HFFc6 (cell line): ENCODE measurements at places on chromosomes 12 and 14. TPM values are rescaled to one million over a fixed set of nuclear protein-coding genes. Genes with fewer than 3 reads are reported as not detected.

DNA sequence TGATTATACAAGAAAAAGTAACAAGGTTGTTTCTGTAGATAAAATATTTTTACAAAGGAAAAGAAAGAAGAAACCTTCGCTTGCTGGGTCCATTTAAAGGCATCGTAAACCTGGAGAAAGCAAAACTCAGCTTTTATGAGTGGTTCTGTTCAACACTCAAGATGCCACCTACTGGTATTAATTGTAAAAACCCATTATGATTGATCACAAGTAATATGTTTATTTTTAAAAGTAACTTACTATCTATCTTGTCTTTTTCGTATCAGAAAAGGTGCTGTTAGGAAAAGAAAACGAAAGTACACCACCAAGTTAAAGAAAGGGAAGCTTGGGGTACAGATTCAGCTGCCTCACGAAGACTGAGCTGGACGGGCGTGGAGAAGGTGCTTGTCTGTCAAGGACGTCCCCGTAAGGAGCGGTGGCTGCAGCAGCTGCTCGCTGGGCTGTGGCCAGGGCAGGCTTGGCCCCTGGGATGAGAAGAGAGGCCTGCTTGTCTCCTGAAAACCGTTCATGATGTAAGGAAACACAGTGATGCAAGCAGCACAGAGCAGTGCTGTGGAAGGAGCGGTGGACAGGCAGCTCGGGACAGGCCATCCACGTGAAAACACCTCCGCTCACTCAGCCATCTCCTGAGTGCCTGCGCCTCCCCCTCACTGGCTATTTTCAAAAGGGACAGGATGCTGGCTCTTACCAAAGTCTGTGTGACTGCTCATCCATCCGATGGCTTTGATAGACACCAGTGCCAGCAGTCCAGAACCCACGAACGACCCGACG, 25.0 kb downstream of the SLC15A4 start:
- H3K27ac ChIP-seq, result peak overlapping the region; percentile 92; the same call in 1 of the 2 replicates
- H3K4me3 ChIP-seq, result no peak overlapping the region
- H3K36me3 ChIP-seq, result peaks cover 41% of the 10 kb centered on the region
- DNase-seq, result no peak
- H3K4me1 ChIP-seq, result peaks cover 54% of the 10 kb centered on the region
- no peaks in the 10 kb centered on the region; the same call in 1 of the 2 replicates for H3K27me3 ChIP-seq

DNA sequence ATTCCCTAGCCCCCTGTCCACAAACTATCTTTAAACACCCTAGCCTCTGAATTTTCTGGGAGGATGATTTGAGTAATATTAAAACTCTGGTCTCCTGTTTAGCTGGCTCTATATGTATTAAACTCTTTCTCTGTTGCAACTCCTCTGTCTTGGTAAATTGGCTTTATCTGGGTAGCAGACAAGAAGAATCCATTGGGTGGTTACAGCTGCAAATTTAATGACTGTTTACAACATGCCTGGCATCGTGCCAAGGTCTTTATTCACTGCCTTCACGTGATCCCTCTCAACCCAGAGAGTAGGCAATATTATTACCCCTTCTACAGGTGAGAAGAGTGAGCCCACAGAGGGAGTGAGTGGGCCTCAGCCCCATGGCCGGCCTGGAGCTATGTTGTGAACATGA, 77.8 kb upstream of the MYL2 start:
- H3K4me1 ChIP-seq, result no peaks in the 10 kb centered on the region
- H3K4me3 ChIP-seq, result no peak overlapping the region
- H3K36me3 ChIP-seq, result no peaks in the 10 kb centered on the region
- H3K27me3 ChIP-seq, result peaks cover 14% of the 10 kb centered on the region
- no peak for DNase-seq

- DNase-seq, result no peak
- H3K27ac ChIP-seq, result no peak overlapping the region
- no peaks in the 10 kb centered on the region for H3K27me3 ChIP-seq
- H3K36me3 ChIP-seq, result peaks cover 9% of the 10 kb centered on the region; the same call in 1 of the 2 replicates
Measured at GRCh38 chr14:59356312-59356711, 108.9 kb downstream of the GPR135 start.

DNA sequence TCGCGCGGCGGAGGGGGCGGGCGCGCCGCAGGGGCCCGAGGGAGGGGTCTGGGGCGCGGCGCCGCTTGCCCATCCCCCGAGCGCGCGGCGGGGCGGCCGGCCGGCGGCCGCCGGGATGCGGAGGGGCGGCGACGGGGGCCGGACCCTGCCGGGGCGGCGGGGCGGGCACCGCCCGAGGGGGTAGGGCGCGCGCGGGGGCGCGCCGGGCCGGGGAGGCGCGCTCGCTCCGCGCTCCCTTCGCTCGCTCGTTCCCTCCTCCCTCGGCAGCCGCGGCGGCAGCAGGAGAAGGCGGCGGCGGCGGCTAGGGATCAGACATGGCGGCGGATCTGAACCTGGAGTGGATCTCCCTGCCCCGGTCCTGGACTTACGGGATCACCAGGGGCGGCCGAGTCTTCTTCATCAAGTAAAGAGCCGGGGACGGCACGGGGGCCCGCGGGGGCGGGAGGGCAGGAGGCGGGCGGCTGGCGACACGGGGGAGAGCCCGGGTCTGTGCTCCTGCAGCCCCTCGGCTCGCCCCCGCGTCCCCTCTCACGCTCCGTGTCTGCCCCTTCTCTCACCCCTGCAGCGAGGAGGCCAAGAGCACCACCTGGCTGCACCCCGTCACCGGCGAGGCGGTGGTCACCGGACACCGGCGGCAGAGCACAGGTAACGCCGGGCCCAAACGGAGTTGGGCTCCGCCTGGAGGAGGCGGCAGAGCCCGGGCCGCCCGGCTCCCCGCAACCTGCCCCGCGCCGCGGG, at the start of gene PLEKHA5:
Gene PLEKHA5 (plus strand): TSS at position 248 of the 738 bp plus-strand sequence. CDS start 67 bp downstream, at position 315.
- no peaks in the 10 kb centered on the region for H3K27me3 ChIP-seq
- H3K36me3 ChIP-seq, result peaks cover 32% of the 10 kb centered on the region
- peak; percentile 56 for DNase-seq
- H3K4me3 ChIP-seq, result peak within 1 kb of the TSS; percentile 97
- H3K4me1 ChIP-seq, result peaks cover 52% of the 10 kb centered on the region

DNA sequence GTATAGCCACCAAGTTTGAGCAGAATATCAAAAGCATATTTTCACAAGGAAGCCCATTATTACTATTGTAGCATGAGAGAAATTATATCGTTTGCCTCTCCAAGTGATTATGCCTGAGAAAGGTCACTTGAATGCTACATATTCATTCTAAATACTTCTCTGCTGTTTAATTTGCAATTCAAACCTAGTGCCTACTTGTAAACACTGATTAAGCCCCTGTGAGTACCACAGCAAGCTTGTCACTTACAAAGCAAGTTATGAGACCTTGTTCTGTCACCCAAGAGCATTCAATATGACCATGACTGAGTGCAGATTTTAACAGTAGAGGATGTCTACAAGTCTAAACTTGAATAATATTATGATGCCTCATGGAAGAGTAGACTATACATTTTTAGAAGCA, 124.7 kb upstream of the SSTR1 start:
- no peak for DNase-seq
- no peak overlapping the region for H3K4me3 ChIP-seq
- peaks cover 29% of the 10 kb centered on the region for H3K4me1 ChIP-seq
- no peaks in the 10 kb centered on the region for H3K36me3 ChIP-seq

PCBP2 gene
- 699 to 929 TPM (median 777 TPM) in 3 replicates for total RNA-seq

PTGDR gene
- not detected in 3 replicates for total RNA-seq

LMBR1L gene
- total RNA-seq, result 21.6 to 29.9 TPM (median 22.2 TPM) in 3 replicates

DEGS2 gene
- not detected in 3 replicates for total RNA-seq
